ENCODE measurements at places on chromosomes 5 and 9. TPM values are rescaled to one million over a fixed set of nuclear protein-coding genes. Genes with fewer than 3 reads are reported as not detected.
A peak's percentile ranks its signal among the peaks of the same experiment; 100 is the strongest.

- DNase-seq: no peak
These were observed 9.4 kb upstream of the MAPK9 start for GRCh38 chr5:180301253-180301652.

DNA sequence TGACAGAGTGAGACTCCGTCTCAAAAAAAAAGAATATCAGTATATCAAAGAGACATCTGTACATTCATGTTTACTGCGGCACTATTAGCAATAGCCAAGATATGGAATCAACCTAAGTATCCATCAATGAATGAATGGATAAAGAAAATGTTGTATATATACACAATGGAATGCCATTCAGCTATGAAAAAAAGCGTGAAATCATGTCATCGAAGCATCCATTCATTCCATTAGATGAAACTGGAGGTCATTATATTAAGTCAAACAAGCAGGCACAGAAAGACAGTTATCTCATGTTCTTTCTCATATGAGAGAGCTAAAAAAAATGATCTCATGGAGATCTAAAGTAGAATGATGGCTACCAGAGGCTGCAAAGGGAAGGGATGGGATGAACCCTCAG lies 180.9 kb upstream of the TLX3 start:
- no peak for DNase-seq

DNA sequence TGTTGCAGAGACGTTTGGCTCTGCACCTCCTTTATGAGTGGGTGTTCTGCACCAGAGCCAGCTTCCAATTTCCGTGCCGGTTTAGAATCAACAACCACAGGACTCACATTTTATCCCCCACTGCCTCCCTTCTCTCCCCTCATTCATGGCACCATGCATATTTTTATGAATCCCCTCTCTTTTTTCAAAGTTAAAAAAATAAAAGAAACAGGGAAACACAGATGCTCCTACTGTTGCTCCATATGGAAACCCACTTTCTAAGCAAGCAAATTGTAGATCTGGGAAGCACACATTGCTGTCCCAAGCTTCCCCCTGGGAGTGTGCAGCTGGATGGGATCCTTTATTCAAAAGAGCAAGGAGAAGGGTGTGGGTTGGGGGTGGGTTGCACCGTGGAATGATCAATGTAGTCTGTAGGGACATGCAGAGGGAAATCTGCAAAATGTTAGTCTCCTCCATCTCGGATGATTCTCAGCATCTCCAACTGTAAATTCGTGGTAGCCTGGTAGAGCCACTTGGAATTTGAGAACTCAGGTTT lies 410.0 kb upstream of the ADAMTSL1 start:
- DNase-seq: no peak

DNA sequence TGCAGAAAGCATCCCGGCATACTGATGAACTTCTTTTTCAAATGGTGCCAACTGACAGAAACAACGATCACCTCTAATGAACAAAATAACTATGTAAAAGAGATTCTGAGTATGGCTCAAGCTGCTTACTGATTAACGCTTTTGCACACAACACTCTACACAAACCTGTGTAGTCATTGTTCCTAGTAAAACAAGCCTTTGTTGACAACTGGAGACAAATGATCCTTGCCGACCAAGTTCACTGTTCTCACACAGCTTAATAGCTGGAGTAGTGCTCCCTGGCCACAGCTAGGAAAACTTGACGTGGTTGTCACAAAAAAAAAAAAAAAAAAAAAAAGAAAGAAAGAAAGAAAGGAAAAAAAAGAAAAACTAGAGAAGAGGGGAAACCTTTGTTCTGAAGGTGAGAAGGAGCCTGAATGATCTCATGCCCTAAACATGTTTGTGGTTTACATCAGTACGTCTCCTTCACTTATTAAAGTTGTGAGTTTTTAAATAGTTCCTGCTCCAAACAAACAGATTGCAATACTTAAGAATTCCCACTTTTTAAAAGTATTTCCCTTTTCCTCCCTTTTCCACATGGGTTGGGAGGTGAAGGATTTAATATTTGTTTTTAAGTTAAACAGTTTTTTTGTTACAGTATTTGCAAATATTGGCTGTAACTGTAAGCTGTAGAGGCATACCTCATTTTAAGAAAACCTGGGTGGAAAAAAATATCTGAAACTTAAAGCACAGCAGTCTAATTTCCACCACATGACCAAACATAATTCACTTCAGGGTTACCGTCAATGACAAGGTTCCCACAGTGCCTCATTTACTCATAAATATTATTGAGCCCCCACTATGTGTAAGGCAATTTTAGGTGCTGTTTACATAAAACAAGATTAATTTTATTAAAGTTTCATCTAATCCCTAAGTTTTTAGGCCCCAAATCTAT lies 63.7 kb downstream of the GLIS3 start:
- no peak for DNase-seq

DNA sequence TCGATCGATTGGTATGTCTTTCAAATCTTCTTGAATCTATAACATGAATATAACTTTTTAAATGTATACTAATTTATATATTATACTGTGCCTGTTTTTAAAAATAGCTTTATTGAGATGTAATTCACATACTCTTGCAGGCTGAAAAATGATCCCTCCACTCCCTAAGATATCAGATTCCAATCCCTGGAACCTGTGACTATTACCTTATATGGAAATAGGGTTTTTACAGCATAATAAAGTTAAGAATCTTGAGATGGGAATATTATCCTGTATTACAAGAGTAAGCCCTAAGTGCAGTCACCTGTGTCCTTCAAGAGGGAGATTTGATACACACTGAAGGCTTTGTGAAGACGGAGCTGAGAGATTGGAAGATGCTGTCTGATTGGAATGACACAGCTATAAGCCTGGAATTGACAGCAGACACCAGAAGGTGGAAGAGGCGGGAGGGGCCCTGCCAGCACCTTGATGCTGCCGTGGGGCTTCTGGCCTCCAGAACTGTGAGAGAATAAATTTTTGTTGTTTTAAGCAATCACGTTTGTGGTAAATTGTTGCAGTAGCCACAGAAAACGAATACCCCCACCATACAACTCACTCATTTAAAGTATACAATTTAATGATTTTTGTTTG lies 161.3 kb downstream of the RMI1 start:
- DNase-seq: no peak

- DNase-seq: no peak
These were observed 8.3 kb upstream of the ENC1 start for GRCh38 chr5:74648835-74649293.

Gene TRPM6
- total RNA-seq: not detected

Gene PTGR1
- 0.36 TPM for total RNA-seq

DNA sequence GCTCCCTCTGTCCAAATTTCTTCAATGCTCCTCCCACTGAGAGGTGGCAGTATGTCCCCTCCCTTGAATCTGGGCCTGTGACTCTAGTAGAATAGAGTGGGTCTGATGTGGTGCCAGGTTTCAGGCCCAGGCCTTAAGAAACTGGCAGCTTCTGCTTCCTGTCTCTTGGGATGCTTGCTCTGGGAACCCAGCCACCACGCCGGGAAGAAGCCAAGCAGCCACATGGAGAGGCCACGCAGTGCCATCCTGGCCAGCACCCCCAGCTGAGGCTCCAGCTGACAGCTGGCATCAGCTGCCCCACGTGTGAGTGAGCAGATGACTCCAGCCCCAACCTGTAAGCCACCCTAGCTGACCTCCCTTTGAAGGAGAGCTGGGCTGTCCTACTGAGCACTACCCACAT lies 7.3 kb upstream of the TSPAN17 start:
- no peak for DNase-seq

Gene LCN9
- not detected for total RNA-seq

Gene EIF4E1B
- total RNA-seq: not detected

- DNase-seq: no peak
These were observed 405.3 kb upstream of the CLINT1 start for GRCh38 chr5:158264264-158264663.

GRCh38 chr9:19408316-19408692 lies 505 bp upstream of the ACER2 start:
- DNase-seq: peak; percentile 29

Gene PCDHGA7
- not detected for total RNA-seq

DNA sequence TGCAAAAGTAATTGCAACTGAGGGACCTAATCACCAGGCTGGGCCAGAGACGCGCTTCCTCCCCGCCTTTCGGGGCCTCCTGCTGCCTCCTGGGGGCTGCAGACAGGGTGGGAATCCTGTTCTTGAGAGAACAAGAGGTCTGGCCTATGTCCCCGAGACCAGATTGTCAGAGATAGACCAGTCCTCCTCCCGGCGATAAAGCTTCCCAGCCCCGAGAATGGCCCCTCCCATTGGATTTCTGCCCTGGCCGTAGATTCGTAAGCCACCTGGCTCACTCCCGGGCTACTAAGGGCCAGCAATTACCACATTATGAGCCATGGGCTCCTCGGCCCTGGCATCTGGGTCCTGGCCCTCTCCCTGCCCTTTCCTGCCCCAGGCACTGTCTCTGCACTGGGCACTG lies 70.4 kb downstream of the HRH2 start:
- no peak for DNase-seq

Gene SLC34A1
- not detected for total RNA-seq

- DNase-seq: no peak
These were observed 3.8 kb downstream of the NDUFA8 start for GRCh38 chr9:122155796-122156195.

Gene FABP6
- not detected for total RNA-seq

- DNase-seq: no peak
These were observed 9.0 kb upstream of the CPLX2 start for GRCh38 chr5:175862131-175863012.

- DNase-seq: peak; percentile 73
These were observed 1.1 kb upstream of the JADE2 start for GRCh38 chr5:134524272-134524825.

GRCh38 chr5:59769832-59770231 lies 123.7 kb downstream of the PDE4D start:
- no peak for DNase-seq

Gene FBN2
- total RNA-seq: not detected

All from CD4-positive, alpha-beta T cell (primary cell).